ENCODE measurements at places on chromosomes 7 and 10.

DNA sequence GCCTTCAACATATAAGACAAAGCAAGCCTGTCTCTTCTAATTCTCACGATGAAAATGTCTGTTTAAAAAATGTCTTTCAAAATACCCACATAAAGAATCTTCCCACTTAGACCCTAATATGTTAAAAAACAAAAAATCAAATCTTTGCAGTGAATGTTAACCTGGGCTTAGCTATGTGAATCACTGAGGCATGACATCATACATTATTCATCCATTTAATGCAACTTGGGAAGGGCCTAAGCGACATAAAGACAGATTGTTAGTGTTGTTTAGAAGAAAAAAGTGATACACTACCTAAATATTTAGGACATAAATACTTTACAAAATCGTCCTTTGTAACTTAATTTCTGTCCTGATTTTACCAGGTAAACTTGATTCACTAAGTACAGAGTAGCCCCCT is 648.5 kb upstream of the NRP1 start:
- no peak for DNase-seq

DNA sequence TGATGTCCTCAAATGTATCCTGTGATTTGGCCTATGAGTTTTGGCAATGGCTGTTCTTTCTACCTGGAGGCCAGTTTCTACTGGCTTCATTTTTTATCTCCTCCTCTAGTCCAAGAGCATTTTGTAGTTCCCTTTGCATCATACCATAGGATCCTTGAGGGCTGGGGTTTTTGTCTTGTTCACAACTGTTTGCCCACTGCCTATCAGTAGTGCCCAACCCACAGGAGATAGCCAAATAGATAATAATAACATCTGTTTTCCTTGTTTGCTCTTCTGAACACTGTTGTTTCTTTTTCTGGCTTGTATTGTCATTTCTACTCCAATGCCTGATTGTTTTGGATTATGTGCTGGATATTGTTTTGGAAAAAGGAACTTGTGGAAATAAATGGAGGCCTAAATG is 3.4 kb downstream of the CDK1 start:
- DNase-seq: no peak

- DNase-seq: no peak
Observed at GRCh38 chr10:122252805-122253204, 18.3 kb upstream of the BTBD16 start.

DNA sequence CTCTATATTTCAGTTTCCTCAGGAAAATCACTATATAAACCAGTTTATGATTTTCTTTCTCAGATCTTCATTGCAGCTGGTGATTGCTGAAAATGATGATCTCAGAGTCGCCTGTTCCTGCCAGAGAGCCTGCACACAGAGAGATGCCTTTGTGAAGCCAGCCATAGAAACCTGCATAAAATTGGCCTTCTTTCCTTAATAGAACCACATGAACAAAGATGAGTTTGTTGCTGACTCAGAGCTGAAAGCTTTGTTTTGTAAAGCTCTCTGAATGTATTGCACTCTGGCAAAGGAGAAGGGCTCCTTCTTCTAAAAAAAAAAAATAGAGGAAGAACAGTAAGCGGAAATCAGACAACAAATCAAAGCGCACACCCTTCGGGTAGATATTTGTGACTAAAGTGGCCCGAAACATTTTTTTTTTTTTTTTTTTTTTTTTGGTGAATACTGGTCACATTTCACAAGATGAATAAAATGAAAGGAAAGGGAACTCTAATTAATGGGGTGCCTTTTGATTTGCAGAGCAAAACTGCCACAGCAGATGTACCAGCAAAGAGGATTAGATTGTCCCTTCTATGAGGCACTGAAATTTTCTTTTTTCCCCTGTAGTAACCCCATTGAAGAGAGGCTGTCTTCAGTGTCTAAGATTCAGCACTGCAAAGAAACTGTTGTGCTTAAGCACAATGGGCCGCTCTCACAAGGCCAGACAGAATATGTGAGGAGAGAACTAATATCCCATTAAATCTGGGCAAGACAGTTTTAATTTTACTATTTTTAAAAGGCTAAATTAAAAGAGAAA is 75.1 kb upstream of the PTPRZ1 start:
- no peak for DNase-seq

DNA sequence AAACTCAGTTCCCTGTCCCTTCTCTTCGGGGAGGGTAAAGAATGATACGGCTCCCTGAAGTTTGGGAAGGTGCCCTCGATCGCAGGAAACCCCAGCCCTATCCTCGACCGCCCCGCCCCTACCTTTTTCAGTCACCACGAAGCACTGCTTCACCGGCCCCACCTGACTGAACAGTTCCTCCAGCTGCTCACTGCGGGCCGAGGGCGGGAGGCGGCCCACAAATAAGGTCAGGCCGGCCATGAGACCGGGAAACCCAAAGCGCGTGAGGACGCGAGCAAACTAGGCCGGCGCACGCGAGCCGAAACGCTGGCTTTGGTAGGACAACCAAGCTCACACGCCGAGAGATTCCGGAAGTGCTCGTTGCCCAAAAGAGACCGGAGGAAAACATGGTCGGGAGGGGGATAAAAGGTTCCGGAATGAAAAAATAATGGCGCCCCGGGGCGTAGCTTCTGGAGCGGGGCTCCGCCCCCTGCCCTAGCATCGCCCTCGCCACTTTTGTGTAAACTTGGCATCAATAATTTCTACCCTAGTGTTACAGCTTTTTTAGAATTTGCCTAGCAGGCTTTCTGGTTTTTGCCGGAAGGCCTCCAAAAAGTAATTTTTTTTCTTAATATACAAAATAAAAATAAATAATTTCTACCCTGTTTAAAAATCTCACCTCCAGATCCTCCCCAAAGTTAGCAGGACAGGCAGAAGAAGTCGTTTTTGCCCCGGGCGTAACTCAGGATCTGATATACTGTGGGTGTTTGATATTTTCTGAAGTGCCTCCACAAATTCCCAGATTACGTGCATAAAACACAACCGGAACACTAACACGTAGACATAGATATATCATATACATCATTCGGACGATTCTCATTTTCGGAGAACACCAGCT is at the start of gene RBM28:
RBM28 (minus strand) TSS at position 355 of the 877 bp plus-strand sequence; CDS start at position 240, 115 bp downstream.
- DNase-seq: peak; percentile 68

GRCh38 chr7:7562736-7563135 is 3.9 kb upstream of the MIOS start:
- DNase-seq: no peak

DNA sequence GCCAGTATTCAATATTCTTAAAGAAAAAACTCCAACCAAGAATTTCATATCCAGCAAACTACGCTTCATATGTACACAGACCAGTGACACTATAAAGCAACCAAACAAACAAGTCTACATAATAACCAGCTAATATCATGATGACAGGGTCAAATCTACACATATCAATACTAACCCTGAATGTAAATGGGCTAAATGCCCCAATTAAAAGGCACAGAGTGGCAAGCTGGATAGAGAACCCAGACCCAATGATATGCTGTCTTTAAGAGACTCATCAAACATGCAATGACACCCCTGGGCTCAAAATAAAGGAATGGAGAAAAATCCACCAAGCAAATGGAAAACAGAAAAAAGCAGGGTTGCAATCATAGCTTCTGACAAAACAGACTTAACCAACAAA is 218.1 kb upstream of the NFE2L3 start:
- DNase-seq: no peak

GRCh38 chr10:19778996-19779395 is 37.2 kb upstream of the PLXDC2 start:
- no peak for DNase-seq

- DNase-seq: no peak
Observed at GRCh38 chr10:88978463-88978862, 12.1 kb upstream of the FAS start.

DNA sequence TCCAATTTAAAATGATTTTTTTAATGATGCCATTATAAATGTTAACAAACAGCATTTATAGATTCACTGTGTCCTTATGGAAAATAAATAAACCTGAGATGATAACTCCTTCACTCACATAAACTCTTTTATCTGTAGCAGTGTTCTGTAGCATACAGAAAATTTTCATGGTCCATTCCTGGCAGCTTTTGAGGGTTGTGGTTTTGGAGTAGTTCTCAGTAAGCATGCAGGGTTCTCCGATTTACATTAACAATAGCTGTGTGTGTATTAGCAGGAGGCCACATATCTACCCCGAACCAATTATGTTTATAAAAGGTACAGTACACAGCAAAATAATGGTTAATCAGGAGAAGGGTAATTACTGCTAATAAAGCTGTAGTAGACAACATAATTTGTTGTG is 162.7 kb downstream of the CDCA7L start:
- DNase-seq: no peak

- DNase-seq: no peak
Observed at GRCh38 chr10:24721229-24722106, 2.2 kb downstream of the ARHGAP21 start.

- DNase-seq: peak; percentile 28
Observed at GRCh38 chr10:70405037-70405824, 1.3 kb downstream of the EIF4EBP2 start.

GRCh38 chr7:31516680-31517502 is 3.0 kb downstream of the ITPRID1 start:
- no peak for DNase-seq

- DNase-seq: no peak
Observed at GRCh38 chr10:126563361-126563760, 107.1 kb downstream of the C10orf90 start.

GRCh38 chr10:84542522-84543490 is 214.4 kb downstream of the CCSER2 start:
- no peak for DNase-seq

DNA sequence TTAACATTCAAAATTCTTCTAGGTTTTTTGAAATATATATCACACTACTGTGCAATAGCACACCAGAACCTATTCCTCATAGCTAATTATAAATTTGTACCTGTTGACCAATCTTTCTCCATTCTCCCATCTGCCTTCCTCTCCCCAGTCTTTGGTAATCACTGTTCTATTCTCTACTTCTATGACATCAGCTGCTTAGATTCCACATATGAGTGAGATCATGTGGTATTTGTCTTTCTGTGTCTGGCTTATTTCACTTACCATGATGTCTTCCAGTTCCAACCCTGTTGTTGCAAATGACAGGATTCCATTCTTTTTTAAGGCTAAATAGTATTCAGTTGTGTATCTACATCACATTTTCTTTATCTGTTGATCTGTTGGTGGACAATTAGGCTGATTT is 54.4 kb upstream of the CCDC6 start:
- no peak for DNase-seq

GRCh38 chr7:42833411-42833810 is 78.5 kb downstream of the C7orf25 start:
- no peak for DNase-seq

DNA sequence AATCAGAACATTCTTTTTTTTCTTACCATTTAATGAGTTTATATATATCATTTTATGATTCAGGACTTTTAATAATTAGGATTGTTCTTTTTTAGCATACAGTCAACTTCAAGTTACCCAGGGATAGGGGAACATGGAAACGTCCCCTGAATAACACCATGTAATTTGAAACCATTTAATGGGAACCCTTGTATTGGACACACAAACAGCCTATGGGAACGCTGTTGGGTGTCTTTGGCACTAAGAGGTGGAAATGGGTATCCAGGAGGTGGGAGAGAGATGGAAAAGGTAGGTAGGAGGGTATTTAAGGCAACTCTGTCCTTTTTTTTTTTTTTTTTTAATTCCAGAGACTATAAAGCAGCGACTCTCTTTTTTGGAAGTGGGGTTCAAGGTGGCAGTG is 2.6 kb downstream of the LUC7L2 start:
- DNase-seq: no peak

GRCh38 chr10:90064295-90064694 is 362.9 kb downstream of the KIF20B start:
- DNase-seq: no peak

- DNase-seq: no peak
Observed at GRCh38 chr10:105148921-105149320, 507.8 kb downstream of the SORCS3 start.

Data from GOT3 (cell line).